ENCODE measurements at places on chromosomes 16 and 17. TPM values are rescaled to one million over a fixed set of nuclear protein-coding genes. Genes with fewer than 3 reads are reported as not detected.

The SPATA22 gene
- not detected for total RNA-seq

The KRT222 gene
- not detected for total RNA-seq

The ST6GALNAC2 gene
- not detected for total RNA-seq

The WFDC1 gene
- not detected for total RNA-seq

DNA sequence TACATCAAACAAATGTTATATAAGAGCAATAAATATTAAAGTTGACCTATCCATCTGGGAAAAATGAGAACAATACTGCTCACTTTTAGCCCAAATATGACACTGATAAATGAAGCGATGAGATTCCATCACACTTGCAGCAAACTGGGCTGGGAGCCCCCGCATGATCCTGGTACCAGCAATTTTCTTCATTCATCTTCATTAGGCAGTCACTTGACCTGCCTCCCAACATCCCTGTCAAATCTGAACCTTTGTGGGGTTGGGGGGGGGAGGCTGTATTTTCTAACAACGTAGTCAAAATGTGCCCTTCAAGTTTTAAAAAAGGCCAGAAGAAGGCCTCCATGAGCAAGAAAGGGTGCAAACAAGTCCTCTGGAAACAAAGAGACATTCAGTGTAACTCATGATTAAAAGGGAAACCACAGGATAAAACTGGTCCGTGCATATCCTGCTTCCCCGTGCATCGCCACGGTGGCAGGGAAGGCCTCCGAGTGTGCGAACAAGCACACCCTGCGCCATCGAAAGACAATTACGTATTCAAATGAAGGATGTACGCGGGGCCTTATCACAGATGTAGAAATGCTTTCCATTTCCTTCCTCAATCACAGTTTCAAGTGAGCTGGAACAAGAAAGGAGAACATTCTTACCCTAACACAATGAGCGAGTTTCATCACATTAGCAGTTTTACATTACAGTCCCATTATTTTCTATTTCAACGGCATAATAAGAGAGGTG, 48.4 kb downstream of the TOX3 start:
- no peak for DNase-seq

GRCh38 chr16:84475643-84476240, 28.7 kb downstream of the MEAK7 start:
- DNase-seq, result no peak

DNA sequence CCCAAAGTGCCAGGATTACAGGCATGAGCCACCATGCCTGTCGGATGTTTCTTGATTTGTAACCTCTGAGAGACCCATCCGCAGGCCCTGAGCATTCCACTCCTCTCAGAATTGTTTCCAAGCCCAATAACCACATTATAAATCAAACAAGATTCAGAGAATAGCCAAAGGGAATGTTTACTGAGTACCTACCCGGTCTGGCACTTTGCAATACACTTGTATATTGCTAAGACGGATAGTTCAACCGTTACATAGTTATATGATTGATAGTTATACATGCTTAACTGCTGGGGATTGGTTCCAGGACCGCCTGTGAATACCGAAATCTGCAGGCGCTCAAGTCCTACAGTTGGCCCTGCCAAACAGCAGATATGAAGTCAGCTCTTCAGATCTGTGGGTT, 3.0 kb upstream of the KAT8 start:
- DNase-seq, result no peak

GRCh38 chr16:3038256-3038655, 1.5 kb upstream of the BICDL2 start:
- no peak for DNase-seq

DNA sequence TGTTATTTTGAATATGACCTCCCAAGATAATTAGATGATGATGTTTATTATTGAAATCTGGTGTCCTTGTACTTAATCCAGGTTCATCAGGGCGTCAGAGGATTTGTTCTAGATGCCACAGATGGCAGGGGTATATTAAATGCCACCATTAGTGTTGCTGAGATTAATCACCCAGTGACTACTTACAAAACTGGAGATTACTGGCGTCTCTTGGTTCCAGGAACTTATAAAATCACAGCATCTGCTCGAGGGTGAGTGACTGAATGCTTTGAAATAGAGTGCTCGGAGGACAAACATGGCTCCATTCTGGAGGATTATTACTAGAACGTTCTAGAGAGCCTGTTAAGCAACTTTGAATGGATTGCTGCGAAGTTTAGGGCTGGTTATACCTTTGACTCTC, 33.5 kb upstream of the GOSR1 start:
- DNase-seq, result no peak

- no peak for DNase-seq
Observed at GRCh38 chr16:67653128-67653788, 6.8 kb downstream of the ACD start.

DNA sequence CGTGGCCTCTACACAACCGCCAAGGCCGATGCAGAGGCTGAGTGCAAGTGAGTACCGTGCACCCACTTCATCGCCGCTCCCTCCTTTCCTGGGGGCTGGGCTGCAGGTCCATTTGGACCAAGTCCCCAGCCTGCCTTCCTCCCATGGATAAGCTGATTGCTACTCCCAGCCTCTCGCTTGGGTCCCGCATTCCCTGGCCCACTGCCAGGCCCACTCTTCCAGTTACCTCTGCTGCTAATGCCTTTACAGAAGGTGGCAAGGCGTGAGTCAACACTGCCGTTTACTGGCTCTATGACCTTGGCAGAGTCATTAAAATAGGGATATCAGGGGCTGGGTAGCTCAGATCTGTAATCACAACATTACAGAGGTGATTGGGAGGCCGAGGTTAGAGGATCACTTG, 11.2 kb downstream of the SULT1A2 start:
- no peak for DNase-seq

- peak; percentile 82 for DNase-seq
Observed at GRCh38 chr17:7841396-7841914, 7.4 kb downstream of the KDM6B start.

DNA sequence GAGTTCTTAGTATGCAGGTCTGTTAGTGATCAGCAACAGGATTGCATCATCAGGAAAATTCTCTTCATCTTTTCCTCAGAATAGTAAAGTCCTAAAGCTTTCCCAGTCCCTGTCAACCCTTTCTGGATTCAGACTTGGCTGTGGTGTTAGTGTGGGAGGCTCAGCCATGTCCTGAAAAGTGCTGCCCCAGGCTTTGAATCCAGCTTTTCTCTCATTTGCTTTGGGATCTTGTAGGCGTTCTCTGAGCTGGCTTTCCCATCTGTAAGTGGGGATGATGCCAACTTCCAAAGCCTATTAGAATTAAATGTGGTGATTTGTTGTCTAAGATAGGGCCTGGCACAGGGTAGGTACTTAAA, 3.0 kb downstream of the ALKBH5 start:
- DNase-seq, result no peak

- no peak for DNase-seq
Observed at GRCh38 chr17:42682722-42683403, 532 bp downstream of the CNTNAP1 start.

- DNase-seq, result no peak
Observed at GRCh38 chr17:72422505-72423285, 301.9 kb downstream of the SOX9 start.

- DNase-seq, result no peak
Observed at GRCh38 chr17:34909040-34909439, 52.2 kb downstream of the CCT6B start.

- no peak for DNase-seq
Observed at GRCh38 chr17:36939802-36940312, 2.6 kb downstream of the LHX1 start.

DNA sequence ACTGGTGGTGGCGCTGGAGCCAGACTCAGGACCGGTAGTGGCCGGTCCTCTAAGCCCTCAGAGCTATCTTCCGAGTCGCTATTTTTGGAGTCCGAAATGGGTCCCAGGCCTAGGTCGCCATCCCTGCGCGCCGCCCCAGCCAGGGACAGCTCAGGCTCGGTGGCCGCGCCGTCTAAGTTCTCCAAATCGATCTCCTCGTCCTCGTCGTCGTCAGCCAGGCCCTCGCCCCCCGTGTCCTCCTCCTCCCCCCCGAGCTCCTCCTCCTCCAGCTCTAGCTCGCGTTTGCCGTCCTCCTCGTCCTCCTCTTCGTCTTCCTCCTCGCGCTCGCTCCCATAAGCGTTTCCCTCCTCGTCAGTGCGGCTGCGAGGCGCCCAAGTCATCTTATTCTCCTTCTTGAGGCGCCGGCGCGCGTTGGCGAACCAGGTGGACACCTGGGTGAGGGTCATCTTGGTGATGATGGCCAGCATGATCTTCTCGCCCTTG, 1.6 kb downstream of the IRX3 start:
- DNase-seq, result no peak

DNA sequence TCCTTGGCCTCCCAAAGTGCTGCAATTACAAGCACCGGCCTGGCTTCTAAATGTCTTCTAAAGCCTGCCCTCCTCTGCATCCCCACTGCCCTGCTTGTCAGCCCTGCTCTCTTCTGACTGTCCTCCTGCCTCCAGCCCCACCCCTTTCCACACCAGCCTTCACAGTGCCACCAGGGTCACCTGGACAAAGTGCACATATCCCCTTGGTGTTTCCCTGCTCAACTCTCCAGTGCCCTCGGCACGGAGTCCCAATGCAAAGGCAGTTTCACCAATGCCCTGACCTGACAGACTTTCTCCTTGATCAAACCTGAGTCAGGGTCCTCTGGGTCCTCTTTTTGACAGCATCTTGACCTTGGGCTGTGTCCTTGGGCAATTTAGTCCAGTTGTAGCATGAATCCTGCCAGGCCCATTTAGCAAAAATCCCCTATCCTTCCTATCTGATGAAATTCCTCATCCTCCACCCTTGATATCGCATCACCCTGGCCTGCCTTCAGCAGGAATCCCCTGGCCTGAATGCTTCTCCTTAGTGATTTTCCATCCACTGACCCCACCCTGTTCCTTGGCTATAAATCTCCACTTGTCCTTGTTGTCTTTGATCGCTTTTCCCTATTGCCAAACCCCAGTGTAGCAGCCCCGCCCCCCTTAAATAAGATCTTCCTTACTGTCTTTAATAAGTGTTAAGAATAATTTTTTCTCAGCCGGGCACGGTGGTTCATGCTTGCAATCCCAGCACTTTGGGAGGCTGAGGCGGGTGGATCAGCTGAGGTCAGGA, 42.7 kb upstream of the ETV4 start:
- no peak for DNase-seq

GRCh38 chr17:42748908-42749798, 4.3 kb upstream of the EZH1 start:
- no peak for DNase-seq

All from activated naive CD4-positive, alpha-beta T cell treated with anti-CD3 and anti-CD28 coated beads, Interleukin-2, amount 50 U/mL, for 72 hours (primary cell).